Endodermal cell (in vitro differentiated cells): ENCODE measurements at places on chromosomes 3 and 15. TPM values are rescaled to one million over a fixed set of nuclear protein-coding genes. Genes with fewer than 3 reads are reported as not detected.
A peak's percentile ranks its signal among the peaks of the same experiment; 100 is the strongest.

DNA sequence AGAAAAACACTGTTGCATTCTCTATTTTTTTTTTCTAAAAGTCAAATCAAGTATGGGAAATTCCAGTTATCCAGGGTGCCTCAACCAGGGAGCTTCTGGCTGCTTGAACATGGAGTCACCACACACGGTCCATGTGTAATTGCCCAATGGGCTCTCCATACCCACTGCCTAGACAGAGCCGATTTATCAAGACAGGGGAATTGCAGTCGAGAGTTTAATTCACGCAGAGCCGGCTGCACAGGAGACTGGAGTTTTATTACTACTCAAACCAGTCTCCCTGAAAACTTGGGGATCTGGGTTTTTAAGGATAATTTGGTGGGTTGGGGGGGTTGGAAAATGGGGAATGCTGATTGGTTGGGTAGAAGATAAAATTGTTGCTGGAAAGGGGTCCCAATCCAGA, 149.8 kb downstream of the TJP1 start:
- H3K27me3 ChIP-seq: no peaks in the 10 kb centered on the region
- H3K4me1 ChIP-seq: peaks cover 7% of the 10 kb centered on the region
- no peak overlapping the region for H3K4me3 ChIP-seq
- no peak overlapping the region for H3K27ac ChIP-seq
- no peak for DNase-seq
- H3K36me3 ChIP-seq: no peaks in the 10 kb centered on the region

DNA sequence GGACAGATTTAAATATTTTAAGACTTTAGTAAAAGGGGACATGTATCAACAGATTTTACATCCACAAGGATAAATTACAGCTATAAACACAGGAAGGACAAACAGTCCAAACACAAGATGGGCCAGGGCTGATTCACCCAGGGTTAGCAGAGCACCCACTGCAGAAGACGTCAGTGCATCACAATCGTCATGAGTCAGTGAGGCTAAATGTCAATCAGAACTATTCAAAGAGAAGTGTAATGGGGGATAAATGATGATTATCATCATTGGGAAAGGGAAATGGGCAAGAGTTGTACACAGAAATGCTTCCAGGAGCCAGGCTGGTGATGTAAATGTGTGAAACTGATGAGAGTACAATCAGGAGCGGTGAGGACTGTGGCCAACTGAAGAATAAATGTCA, 226.8 kb downstream of the PLCL2 start:
- no peaks in the 10 kb centered on the region for H3K27me3 ChIP-seq
- no peaks in the 10 kb centered on the region for H3K4me1 ChIP-seq
- no peaks in the 10 kb centered on the region for H3K36me3 ChIP-seq
- H3K27ac ChIP-seq: no peak overlapping the region
- H3K4me3 ChIP-seq: no peak overlapping the region
- DNase-seq: no peak

- H3K36me3 ChIP-seq: peaks cover 66% of the 10 kb centered on the region
- H3K27ac ChIP-seq: no peak overlapping the region
- no peak overlapping the region for H3K4me3 ChIP-seq
- no peaks in the 10 kb centered on the region for H3K27me3 ChIP-seq
- DNase-seq: no peak
These were observed 38.7 kb upstream of the PTPN23 start for GRCh38 chr3:47342151-47342550.

DNA sequence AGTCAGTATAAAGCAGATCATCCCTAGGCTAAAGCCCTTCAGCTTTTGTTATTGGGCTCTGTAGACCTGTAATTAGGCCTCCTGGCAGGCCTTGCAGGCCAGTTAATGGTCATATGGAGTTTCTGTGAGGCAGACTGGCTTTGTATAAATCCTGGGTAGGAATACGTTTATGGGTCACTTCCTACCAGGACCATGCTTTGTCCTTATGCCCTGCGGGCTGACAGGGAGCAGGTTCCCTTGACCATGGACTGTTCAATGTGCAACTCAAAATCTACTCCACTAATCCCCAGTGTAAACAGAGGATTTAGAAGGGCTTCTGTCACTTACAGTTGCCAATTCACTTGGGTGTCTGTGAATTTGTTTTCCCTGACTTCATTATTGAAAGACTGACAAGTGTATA, 202.7 kb upstream of the MLF1 start:
- peaks cover 6% of the 10 kb centered on the region for H3K4me1 ChIP-seq
- H3K36me3 ChIP-seq: no peaks in the 10 kb centered on the region
- H3K27ac ChIP-seq: peak overlapping the region; percentile 1
- no peak for DNase-seq

LDHAL6B gene
- total RNA-seq: not detected in 2 replicates

GRCh38 chr3:114893361-114893760, 253.7 kb downstream of the ZBTB20 start:
- H3K4me1 ChIP-seq: no peaks in the 10 kb centered on the region
- no peak overlapping the region for H3K27ac ChIP-seq
- H3K36me3 ChIP-seq: no peaks in the 10 kb centered on the region
- DNase-seq: no peak

AADACL2 gene
- not detected in 2 replicates for total RNA-seq

DNA sequence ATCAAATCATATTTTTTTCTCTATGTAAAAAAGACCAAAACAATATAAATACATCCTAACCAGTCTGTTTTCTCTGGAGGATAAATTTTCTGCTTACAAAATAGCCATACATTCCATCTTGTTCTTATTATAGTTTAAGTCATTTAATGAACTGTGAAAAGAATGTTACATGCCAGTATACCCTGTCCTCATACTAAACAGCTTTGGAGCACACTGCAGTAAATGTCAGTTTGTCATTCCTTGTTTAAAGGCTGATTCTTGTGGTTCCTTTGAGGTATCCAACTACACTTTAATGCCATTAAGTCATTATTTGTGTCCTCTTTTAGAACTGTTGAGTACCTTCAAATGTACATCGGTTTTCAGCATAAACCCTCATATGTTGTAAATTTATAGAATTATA, 52.7 kb upstream of the DCBLD2 start:
- DNase-seq: no peak
- H3K4me3 ChIP-seq: no peak overlapping the region
- H3K4me1 ChIP-seq: no peaks in the 10 kb centered on the region
- no peaks in the 10 kb centered on the region for H3K36me3 ChIP-seq

BCHE gene
- total RNA-seq: 0.79 TPM in 2 replicates

DNA sequence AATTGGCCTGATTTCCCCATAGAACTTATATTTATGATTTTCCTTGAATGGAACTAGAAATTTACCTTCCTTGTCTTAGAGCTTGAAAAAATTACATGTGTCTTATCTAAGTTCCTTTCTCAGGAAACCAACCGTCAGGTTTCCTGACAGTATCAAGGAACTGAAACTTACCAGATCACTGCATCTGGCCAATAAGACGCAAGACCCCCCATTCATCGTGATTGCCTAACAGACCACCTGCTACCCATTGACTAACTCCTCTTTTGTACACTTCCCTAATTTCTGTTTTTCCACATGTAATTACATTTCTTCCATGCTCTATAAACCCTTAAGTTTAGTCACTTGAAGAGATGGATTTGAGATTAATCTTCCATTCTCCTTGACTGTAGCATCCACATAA, 517.2 kb upstream of the CBLB start:
- H3K4me1 ChIP-seq: no peaks in the 10 kb centered on the region
- no peaks in the 10 kb centered on the region for H3K36me3 ChIP-seq
- no peak overlapping the region for H3K27ac ChIP-seq
- no peak overlapping the region for H3K4me3 ChIP-seq

DNA sequence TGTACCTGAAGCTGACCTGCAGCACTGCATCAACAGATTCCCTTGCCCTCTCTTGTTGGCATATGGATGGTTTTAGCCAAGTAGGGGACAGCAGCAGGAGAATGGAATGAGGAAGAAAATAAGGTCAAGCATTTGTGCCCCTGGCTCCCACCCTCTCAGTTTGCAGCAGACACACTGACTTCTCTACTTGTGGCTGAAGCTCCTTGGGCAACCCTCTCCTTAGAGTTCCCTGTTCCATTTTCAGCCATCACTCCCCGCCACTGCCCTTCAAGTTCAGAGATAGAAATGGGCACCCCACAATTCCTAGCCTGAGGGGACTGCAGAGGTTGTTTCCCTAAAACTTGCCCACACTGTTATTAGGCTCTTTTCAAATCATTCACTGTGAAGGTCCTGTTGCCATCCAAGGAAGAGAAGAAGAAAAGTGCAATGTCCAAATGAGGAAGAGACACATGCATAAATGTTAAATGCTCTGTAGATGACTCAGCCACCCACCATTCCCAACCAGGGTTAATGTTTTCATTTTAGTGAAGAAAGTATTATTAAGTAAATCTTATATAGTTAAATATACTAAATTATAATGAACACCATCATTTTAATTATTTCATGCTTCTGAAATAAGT, 295.9 kb upstream of the UBE2E2 start:
- no peak overlapping the region for H3K4me3 ChIP-seq
- no peaks in the 10 kb centered on the region for H3K27me3 ChIP-seq
- H3K4me1 ChIP-seq: no peaks in the 10 kb centered on the region
- DNase-seq: no peak
- no peak overlapping the region for H3K27ac ChIP-seq

TNK2 gene
- 77.5 and 85.7 TPM in 2 replicates for total RNA-seq

DNA sequence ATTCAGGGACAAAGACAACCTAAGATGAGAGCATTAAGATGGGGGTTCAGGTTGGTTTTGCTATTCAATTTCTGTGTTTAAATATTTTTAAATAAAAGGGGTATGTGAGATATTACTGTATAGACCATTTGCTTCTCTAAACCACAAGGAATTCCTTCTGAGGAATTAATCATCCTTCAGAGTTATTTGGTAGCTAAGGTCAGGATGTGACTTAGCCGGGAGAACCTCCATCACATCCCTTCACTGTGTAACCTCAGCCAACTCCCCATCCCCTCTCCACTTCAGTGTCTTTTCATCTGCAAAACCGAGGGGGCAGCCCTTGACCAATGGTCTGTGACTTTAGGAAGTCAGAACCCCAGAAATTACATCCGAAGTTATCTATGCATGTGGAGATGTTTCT, 48.7 kb upstream of the SKOR1 start:
- no peaks in the 10 kb centered on the region for H3K36me3 ChIP-seq
- peaks cover 3% of the 10 kb centered on the region for H3K4me1 ChIP-seq
- DNase-seq: no peak
- no peak overlapping the region for H3K27ac ChIP-seq
- H3K4me3 ChIP-seq: no peak overlapping the region

GRCh38 chr3:127053450-127053849, 70.5 kb downstream of the PLXNA1 start:
- no peaks in the 10 kb centered on the region for H3K4me1 ChIP-seq
- DNase-seq: no peak
- H3K36me3 ChIP-seq: no peaks in the 10 kb centered on the region

HHLA2 gene
- not detected in 2 replicates for total RNA-seq

GRCh38 chr3:148203297-148204010, 494.2 kb upstream of the AGTR1 start:
- H3K4me1 ChIP-seq: no peaks in the 10 kb centered on the region
- no peak overlapping the region for H3K27ac ChIP-seq
- no peaks in the 10 kb centered on the region for H3K36me3 ChIP-seq
- H3K4me3 ChIP-seq: no peak overlapping the region
- DNase-seq: peak; percentile 67
